ENCODE measurements at places on chromosomes 2 and 18. TPM values are rescaled to one million over a fixed set of nuclear protein-coding genes. Genes with fewer than 3 reads are reported as not detected.

GRCh38 chr2:240593703-240594451, 7.3 kb downstream of the CAPN10 start:
- DNase-seq, result no peak

DNA sequence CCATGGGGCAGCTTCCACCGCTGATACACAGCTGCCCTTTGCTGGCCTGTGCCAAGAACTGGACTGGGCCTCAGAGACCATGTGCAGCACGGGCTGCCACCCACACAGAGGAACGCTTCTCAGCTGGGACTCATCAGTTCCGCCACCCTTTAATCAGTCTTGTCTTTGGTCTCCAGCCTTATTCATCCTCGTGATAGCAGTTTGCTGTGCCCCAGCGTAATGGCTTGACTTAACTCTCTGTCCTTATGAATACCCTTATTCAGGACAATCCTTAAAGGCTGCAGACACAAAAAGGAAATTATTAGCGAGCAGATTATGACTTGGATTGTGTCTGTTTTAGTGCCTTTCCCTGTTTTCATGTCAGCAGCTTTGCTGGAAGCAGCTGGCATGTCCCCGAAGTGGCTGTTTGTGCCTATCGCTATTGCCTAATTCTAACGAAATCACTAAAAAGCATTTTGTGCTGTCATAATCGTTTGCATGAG, 108.9 kb upstream of the DAPL1 start:
- no peak for DNase-seq

GRCh38 chr18:54641734-54642133, 50.7 kb downstream of the DYNAP start:
- DNase-seq, result no peak

ALK gene
- total RNA-seq, result 1.3 TPM

GRCh38 chr2:154452906-154453493, 245.5 kb upstream of the KCNJ3 start:
- no peak for DNase-seq

TSPYL6 gene
- total RNA-seq, result not detected

DNA sequence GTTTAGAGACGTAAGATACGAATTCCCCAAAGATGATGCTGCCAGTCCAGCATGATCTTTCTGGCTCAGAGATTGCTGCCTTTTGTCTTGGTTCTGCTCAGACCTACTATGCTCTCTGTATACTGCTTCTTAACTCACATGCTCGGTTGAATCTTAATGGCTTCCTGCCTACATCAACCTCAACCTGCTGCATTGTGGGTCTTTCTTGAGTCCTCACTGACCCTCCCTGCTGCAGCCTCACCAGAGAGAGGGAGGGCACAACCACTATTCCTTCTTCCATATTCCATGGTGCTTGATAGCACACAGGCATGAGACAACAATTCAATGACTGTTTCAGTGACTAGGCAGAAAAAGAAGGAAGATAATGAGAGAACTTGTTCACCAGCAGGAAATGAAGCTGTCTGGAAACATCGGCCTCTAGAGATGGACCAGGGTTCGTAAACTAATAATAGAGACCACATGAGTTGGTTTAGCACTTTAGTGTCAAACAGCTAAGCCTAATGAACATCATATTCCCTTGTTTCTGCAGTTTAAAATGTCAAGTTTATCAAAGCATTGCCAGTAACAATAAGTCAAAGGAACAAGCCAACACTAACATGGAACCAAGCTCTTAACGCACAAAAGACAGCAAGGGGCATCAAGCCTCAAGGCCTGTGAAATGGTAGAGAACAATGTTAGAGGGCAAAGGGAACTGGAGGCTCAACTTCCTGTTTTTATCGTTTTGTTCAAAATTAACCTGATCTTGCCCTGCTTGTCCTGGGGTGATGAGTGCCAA, 333.9 kb downstream of the PDE11A start:
- DNase-seq, result peak; percentile 80

All from esophagus muscularis mucosa (tissue), 4 donors.